ENCODE measurements at places on chromosomes 12 and 14.

- DNase-seq, result no peak
These were observed 106.9 kb downstream of the RFLNA start for GRCh38 chr12:124401704-124402221.

DNA sequence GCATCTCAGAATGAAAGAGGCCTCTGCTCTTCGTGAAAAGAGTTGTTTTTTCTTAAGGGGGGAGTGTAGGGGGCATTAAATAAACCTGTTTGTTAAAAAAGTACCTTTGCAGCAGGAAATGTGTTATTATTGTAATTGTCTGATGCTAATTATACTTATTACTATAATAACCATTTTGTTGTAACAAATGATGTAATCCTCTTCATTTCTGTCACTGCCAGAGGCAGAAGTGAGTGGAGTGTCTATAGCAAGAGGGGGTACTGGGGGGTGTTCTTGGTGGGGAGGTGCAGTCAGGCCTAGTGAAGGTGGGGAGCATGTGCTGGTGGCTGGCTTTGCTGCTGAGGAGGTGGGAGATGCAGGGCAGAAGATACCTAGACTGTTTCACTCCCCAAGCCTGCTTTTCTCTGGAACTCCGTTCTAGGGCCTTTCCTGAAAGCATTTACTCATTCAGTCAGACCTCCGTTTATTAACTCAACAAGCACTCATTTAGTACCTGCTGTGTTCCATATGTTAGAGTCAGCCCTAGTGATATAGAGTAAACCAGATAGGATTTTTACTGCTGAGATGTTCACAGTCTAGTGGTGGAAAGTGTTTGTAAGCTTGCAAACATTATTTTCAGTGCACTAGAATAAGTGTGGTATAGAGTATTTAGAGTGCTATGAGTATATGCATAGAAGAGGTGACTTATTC is 77.5 kb upstream of the CISTR start:
- DNase-seq, result no peak

DNA sequence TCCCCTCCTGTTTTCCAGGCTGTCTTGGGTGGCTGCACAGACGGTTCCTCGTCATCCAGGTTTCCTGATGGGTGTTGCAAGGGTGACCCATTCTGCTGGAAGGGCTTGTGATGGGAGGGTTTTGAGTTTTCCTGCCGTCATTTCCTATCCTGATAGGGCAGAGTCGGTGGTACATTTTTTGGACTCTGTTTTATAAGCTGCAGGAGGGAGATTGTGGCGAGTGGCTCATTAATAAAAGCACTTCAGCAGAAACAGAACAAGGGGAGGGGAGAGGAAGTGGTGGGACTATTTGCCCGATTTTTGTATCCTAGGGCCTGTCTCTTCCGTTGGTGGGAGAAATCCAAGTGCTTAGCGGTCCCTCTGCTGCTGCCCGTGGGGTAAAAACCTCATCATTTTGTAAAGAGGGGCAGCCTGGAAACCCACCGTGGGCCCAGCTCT is 40.0 kb downstream of the TSPAN9 start:
- DNase-seq, result no peak

DNA sequence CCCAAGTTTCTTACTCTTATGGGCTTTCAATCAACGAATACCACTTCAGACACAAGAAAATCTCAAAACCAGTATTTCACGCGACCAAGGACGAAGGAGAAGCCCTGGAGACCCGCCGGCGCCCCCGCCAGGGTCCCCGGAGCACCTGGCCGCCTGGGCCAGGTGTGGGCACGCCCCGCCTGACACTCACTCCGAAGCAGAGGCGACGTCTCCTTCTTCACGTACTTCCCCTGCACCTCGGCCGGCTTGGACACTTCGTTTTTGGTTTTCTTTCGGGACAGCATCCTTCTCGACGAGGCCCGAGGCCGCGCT is 466 bp downstream of the SAV1 start:
- peak; percentile 4 for DNase-seq

- no peak for DNase-seq
These were observed 15.8 kb downstream of the VDR start for GRCh38 chr12:47889040-47889439.

- no peak for DNase-seq
These were observed 32.0 kb downstream of the RFLNA start for GRCh38 chr12:124326871-124327270.

DNA sequence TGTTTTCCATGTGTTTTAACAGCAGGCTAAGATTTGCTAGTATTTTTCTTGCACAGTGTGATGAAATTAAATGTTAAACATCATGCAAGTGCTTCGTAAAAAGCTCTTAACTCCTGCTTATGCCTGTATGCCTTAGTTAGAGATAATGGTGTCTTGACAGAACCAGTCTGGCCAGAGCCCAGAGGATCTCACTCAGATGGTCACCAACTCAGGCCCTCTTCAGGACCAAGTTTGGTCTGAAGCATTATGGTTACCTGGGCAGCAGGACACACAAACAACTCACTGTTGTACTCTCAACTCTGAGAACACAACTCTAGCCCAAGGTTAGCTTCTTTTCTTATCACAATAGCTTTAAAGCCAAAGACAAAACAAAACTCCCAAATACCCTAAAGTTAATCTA is 115.4 kb downstream of the KIF21A start:
- no peak for DNase-seq

- peak; percentile 100 for DNase-seq
These were observed at the start of gene MAGOHB for GRCh38 chr12:10613349-10614055. MAGOHB (minus strand) TSS chr12:10613609; CDS start chr12:10613532, 77 bp downstream.

DNA sequence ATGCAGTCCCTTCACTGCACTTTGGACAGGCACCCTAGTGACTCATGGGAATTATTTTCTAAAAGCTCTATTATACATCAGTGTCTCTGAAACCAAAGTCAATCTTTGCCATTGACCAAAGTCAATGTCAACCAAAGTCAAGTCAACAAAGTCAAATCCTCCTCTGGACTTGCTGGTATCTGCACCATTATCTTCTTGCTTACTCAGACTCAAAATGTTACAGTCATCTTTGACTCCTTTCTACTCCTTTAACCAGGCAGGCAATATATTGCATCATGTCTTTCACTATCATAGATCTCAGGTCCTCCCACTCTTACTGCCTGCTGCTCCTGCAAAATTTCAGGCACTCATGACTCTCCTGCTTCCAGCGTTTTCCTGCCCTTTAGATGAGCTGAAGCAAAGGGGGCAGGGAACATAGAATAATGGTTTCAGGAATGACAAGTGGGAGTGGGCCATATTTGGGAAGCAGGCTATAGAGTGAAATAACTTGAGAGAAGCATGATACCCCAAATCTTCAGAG is 39.2 kb downstream of the IGF1 start:
- DNase-seq, result no peak

DNA sequence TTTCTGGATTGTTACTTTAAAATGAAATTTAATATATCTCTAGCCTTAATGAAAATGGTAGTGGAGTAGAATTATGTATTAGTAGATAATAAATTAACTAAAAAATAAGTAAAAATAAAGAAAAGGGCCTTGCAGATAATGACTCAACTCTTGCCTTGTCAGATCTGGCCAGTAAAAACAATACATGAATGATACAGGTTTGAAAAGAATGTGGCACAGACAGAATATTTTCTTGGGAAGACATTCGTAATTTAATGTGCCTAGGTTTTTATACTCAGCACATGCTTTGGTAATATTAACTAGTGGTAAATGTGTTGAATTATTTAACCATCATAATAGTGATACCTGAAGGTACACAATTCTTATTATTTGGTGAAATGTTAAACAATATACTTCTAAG is 28.3 kb downstream of the ATF7IP start:
- no peak for DNase-seq

- DNase-seq, result no peak
These were observed 939.0 kb upstream of the ATXN7L3B start for GRCh38 chr12:73598626-73599025.

GRCh38 chr14:21454843-21455544 is 929 bp downstream of the CHD8 start:
- DNase-seq, result no peak

DNA sequence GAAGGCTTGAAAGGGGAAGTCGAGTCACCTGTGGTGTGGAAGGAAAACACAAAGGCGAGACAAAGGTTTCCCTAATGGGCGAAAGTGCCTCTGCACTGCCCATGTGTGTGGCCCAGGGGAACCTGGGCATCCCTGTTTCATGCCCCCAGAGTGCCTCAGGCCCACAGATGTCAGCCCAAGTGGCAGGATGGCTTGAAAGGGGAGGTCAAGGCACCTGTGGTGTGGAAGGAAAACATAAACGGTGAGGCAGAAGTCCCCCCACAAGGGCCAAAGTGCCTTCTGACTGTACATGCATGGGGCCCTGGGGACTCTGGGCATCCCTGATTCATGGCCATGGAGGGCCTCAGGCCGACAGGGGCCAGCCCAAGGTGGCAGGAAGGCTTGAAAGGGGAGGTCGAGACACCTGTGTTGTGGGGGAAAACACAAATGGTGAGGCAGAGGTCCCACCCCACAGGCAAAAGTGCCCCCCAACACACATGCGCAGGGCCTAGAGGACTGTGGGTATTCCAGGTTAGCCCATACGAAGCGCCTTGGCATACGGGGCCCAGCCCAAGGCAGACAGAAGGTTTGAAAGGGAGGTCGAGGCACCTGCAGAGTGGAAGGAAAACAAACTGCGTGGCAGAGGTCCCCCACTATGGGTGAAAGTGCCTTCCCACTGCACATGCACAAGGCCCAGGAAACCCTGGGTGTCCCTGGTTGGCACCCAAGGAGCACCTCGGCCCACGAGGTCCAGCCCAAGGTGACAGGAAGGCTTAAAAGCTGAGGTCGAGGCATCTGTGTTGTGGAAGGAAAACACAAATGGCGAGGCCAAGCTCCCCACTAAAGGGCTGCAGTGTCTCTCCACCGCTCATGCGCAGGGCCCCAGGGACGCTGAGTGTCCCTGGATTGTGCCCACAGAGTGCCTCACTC is 382.3 kb downstream of the ALG10 start:
- DNase-seq, result no peak

DNA sequence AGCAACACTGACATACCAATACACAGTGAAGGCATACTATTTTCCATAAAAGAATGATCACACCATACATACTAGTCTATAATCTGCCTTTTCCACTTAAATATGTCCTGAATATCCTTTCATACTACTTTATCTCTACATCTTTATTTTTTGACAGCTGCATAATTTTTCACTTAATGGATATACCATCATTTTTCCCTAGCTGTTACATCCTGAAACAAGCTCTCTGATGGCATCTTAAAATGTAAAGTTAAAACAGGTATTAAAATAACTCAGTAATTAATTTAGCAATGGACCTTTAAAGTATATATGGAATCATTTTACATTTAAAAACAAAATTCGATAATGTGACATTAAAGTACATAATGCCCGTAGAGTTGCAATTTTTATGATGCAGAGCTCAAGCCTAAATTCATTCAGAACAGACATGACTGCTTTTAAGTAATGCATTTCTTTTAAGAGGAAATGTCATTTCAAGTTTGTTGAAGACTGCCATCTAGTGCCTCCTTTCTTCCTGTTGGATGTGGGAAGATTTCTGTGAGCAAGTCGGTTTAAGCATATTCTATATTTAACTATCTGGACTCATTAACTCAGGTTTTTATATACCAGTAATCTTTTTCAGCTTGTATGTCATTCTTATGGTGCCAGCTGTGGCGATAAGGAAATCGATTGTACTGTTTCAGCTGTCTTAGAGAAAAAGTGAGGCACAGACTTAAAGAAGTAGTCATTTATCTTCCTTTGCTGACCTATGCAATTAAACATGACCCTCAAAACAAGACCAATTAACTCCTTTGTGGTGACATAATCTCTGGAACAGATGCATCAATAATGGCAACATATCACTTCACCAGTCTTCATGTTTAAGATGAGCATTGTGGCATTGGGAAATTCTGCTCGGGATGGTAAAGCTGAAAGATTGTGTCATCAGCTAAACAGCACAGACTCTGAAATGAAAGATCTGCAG is 20.3 kb downstream of the PRICKLE1 start:
- DNase-seq, result no peak

DNA sequence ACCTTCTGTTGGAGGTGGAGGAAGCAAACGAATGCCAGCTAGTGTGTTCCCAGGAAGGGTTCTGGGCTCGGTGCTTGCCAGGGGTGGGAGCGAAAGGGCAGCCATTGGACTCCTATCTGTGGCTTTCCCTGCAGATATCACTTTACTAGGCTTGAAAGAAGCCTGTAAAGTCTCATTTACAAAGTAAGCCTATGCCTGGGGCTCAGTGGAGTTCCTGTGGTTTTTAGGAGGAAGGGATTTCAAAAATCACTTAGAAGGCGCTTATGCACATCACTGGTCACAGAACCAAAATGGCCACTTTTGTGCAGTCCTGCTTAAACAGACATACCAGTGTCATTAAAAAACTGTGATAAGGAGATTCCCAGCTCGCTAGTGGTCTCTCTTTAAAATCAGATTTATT is 22.7 kb downstream of the CLMN start:
- DNase-seq, result no peak

DNA sequence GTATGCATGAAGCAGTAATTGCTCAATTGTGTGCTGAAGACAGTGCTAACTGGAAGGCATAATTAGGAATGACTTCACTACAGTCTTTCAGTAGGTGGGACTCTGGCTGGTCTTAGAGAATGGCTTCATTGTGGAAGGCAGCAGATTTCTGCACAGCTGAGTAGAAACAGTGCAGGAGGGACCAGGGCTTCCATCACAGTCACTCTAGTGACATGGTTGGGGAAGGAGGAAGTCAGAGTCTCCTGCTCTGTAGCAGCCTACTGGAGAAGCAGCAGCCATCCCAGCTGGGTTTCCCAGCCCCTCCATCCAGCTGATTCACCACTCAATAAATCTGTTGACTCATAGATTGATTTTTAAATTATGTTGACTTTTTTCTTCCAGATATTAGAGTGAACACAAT is 80.6 kb upstream of the DBX2 start:
- no peak for DNase-seq

DNA sequence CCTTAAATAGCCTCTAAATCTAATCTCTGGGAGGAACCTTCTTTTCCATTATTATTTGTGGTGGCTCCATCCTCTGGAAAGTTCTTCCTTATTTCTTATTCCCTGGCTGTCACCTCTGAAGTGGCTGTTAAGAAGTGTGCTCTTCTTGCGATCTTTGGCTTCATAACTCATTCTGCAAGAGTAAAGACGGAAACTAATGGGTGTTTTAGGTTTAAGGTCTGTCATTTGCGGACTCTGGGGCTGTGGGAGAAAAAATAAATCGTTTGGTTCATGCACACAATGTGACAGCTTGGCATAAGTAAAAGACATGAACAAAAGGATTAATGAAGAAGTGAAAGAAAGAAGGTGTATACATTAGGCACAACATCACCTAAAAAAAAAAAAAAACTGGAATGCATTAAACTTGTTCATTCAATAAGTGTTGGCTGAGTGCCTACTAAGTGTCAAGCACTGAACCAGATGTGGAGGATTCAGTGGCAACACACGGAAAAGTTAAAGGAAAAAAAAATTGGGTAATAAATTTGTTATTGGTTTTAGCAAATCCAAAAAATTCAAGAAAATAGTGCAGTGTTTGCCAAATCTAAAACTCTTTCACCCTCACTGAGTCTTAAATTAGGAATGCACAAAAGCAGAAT is 99.5 kb downstream of the ERGIC2 start:
- DNase-seq, result no peak

All from activated gamma-delta T cell treated with anti-CD3 and anti-CD28 coated beads, Interleukin-2, amount 50 U/mL, for 16 hours (primary cell).